ENCODE measurements at places on chromosomes 7 and 10. TPM values are rescaled to one million over a fixed set of nuclear protein-coding genes. Genes with fewer than 3 reads are reported as not detected.

GRCh38 chr7:121541457-121541856 lies 145.3 kb upstream of the FAM3C start:
- DNase-seq = no peak

DNA sequence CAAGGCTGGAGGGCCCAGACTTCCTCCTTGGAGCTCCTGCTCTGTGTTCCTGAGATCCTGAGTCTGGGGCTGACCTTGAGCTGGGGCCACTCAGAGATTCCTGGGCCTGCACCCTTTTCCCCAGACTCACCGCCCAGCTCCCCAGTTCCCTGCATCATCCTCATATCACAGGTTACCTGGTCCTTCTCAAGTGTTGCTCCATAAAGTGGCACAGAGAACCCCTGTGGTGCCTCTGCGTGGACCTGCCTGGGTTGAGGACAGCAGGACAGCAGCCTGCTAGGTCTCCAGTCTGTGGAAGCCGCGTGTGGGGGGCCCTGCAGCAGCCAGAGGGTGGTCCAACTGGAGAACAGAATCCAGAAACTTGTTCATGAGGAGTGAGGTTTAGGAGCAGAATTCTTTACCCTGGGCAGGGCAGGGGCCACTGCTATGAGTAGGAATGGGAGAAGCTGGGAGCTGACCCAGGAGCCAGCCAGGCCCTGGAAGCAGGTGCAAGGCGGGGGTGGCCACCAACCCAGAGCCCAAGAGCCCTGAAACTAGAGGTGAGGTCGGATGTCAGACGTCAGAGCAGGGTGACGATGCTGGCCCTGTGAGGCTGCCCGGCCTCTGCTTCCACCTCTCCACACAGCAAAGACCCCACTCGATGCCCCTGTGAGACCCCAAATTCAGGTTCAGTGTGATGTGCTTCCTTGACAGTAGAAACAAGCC lies 299.4 kb downstream of the TCERG1L start:
- no peak for DNase-seq

DNA sequence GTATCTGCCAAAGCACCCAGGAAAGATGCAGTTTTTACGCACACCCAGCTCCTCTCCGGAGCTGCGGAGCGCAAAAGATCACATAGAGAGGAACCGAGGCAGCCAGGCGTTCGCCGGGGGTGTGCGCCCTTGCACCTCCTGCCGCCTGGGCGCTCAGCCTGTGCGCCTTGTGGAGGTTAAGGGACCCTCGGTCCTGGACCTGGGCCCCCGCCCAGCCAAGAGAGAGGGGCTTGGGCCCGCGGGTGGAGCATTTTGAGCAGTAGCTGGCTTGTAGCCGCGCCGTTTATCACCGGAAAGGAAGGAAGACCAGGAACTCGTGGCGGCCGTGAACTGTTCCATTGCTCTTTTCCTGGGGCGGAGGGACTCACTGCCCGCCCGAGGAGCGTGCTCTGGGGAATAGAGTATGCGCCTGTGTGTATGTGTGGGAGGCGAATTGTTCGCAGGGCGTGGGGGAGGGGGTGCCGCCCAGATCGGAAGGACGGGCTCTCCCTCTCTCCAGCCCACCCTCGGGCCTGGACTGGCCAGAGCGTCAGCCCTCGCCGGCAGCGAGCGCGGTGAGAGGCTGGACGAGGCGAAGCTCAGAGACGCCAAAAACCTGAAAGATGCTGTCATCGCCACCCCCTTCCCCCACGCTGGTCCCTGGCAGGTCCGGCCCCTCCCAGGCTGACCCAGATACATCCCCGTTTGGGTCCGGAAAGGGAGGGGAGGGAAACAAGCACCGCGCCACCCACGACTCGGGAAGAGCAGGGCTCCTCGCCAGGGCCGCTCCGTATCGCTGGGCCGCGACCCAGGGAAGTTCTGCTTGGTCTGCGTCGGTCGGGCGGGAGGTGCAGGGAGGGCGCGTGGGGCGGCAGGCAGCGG lies 1.2 kb upstream of the WNT2 start:
- peak; percentile 74 for DNase-seq

- DNase-seq = no peak
These were observed 70.7 kb downstream of the ARHGAP22 start for GRCh38 chr10:48533951-48534720.

DNA sequence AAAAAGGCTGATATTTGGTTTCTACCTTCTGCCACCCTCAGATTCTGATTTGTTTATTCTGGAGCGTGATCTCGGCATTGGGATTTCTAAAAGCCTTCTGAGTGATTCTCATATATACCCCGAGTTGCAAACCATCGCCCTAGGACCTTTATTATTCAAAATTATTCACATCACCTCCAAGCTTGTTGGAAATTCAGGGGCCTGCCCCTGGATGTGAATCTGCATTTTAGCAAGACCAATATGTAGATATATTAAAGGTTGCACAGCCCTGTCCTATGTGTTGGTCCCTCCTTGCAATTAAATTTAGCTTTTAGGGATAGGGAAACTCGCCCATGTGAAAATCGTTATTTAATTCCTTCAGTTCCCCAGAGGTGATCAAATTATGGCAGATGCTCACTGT lies 9.0 kb upstream of the CHN2 start:
- no peak for DNase-seq

DNA sequence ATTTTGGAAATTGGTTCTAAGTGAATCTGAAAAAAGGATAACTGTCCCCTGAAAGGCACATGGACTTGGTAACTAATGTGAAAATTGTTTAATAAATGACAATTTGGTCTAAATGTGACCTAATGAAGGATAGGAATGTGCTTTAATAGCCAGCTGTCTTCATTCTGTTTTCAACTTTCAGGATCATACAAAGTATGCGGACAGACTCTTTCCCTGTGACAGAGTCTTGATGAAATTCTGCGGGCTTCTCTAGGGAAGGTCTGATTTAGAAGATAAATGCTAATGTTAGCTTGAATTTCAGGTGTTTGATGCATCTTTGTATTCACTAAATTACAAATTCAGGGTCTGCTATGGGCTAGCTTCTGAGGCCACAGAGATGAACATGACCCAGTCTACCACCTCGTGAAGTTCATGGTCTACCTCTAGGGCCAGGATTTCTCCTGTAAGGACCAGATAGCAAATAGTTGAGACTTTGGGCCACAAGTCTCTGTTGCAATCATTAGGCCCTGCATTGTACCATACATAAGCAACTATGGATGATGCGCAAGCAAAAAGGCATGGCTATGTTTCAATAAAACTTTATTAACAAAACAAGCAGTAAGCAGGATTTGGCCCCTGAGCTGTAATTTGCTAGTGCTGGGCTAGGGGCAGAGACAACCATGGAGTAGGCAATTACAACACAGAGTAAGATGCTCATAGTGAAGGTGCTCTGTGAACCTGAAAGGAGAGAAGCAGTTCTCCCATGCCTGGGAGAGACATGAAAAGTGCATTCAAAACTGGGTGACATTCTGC lies 368.6 kb downstream of the INHBA start:
- DNase-seq = no peak

GRCh38 chr7:27123007-27123476 lies 7.5 kb downstream of the HOXA4 start:
- DNase-seq = peak; percentile 34

- DNase-seq = no peak
These were observed 33.4 kb downstream of the VWDE start for GRCh38 chr7:12370249-12370648.

GRCh38 chr7:106313966-106314365 lies 29.2 kb upstream of the NAMPT start:
- DNase-seq = no peak

DNA sequence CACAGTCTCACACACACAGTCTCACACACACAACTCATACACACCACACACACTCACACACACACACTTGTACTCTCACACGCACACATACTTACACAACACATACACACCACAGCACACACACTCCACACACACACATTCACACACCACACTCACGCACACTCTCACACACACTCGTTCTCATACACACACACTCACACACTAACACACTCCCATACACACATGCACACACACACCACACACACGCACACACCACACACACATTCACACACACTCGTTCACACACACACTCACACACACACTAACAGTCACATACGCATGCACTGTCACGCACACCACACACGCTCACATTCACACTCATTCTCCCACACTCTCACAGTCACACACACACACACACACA lies 109.8 kb downstream of the PRLHR start:
- no peak for DNase-seq

DNA sequence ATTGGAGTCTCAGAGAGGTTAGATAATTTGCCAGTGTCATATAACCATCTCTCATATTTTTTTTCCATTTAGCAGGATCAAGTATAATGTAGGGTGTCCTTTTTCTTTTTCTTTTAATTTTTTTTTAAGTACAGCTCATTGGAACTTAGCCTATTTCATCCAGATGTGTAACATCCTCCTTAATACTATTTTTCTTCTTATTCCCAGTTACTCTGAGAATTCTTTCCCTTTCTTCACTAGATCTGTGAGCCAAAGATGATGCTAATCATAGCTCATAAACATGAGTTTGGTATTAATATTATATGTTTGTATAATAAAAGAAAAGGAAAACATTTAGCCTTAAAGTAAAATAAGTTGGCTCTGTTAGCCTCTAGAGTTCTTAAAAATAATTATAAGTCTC lies 32.8 kb downstream of the PPP1R9A start:
- DNase-seq = no peak

DNA sequence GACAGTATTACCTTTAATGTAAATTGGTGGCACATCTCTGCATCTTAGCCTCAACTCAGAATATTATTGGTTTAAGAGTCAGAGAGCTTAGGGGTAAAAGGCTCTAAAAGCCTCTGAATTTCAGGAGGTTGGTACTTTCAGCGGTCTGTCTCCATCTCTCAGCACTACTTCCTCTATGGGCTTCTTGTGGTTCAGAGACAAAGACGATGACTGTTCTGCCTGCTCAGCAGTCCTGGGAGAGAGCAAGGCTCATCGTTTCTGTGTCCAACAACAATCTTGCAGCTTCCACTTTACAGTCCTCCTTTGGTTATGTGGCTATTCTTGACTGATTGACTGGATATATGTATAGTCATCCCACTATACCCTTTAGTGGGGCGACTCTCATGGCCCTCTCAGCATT lies 394.7 kb downstream of the AUTS2 start:
- DNase-seq = no peak

DNA sequence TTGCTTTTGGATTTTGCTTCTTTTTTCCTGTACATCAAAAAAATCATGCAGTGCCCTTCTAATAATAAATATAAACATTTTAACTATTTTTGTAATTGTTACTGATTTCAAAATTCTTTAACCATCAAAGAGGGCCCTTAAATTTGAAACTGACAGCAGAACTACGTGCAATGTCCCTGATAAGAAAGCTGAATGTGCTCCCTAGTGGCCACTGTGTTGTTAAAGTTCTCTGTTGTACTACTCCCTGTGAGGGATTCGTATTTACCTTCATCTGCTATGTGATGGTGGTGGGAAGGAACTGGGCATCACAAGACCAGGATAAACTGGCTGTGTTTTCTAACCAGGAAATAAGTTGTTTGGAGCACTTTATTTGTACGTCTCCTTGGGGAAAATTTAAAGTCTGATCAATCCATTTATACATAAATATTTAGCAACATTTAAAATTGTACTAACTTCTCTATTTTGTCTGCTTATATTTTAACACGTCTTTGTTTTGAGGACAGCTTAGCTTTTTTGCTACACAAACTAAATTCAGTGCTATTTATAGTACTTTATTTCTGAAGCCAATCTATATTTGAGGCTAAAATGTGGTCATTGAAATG lies 322.4 kb downstream of the HGF start:
- no peak for DNase-seq

DNA sequence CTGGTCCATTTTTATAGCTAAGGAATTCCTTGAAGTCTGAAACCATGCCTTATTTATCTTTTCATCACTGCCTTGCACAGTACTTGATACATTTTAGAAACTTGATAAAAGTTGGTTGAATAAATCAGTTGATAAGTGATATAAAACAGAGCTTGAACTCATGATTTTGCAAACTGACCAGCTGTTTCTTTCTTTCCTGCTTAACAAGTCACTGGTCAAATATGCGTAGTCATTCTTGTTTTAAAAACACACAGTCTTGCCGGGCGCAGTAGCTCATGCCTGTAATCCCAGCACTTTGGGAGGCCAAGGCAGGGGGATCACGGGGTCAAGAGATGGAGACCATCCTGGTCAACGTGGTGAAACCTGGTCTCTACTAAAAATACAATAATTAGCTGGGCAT lies 6.3 kb downstream of the TPST1 start:
- DNase-seq = no peak

DNA sequence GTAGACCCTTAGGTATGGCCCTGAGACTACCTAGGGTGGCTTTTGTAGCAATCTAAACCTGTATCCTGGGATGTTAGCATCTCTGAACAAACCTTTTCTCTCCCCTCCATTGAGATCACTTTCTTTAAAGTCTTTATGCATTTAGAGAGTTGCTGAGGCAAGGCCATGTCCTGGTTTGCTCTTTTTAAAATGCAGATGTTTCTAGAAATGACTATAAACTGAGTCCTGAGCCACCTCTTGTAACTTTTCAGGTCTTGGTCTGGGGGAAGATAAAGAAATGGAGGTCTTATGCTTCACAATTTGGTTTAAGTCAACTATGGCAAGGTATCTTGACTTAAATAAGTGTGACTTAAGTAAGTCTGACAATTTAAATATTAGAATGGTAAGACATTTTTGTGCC lies 78.0 kb downstream of the AUTS2 start:
- no peak for DNase-seq

GRCh38 chr10:94088926-94089381 lies 95.2 kb downstream of the PLCE1 start:
- DNase-seq = peak; percentile 37

GRCh38 chr7:7176406-7177043 lies 5.8 kb upstream of the C1GALT1 start:
- DNase-seq = peak; percentile 73

- DNase-seq = no peak
These were observed 1.8 kb downstream of the SUFU start for GRCh38 chr10:102505462-102506115.

GRCh38 chr7:117190746-117191435 lies 132.0 kb downstream of the WNT2 start:
- no peak for DNase-seq

Gene KAZALD1
- 30.1 TPM for total RNA-seq

Gene GRM8
- not detected for total RNA-seq

Gene FAM25A
- not detected for total RNA-seq

Gene CPEB3
- total RNA-seq = 1.2 TPM

Gene MMD2
- not detected for total RNA-seq

Gene METTL27
- 8.7 TPM for total RNA-seq

Gene UNC5B
- 135 TPM for total RNA-seq

Gene PPP1R3C
- 73.4 TPM for total RNA-seq

Gene UPK3B
- 0.88 TPM for total RNA-seq
